ENCODE measurements at places on chromosomes 7 and 10.

DNA sequence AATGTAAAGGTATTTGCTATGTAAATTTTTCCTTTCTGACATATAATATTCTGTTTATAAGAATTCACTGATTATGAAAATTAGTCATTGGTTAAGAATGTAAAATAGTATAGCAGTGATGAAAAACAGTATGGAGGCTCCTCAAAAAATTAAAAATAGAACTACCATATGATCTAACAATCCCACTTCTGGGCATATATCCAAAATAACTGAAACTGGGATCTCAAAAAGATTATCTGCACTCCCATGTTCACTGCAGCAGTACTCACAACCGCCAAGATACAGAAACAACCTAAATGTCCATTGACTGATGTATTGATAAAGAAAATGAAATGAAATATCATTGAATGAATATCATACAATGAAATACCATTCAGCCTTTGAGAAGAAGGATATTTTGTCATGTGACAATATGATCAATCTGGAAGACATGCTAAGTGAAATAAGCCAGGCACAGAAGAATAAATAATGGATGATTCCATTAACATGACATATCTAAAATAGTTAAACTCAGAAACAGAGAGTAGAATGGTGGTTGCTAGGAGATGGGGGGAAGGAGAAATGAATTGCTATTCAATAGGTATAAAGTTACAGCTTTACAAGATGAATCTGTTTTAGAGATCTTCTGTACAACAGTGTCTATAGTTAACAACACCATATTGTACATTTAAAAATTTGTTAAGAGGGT, 14.0 kb downstream of the C10orf88 start:
- no peak for DNase-seq

GRCh38 chr7:137449016-137449415, 105.5 kb upstream of the PTN start:
- no peak for DNase-seq

GRCh38 chr10:7133278-7133677, 277.6 kb downstream of the SFMBT2 start:
- DNase-seq = no peak

- DNase-seq = no peak
Observed at GRCh38 chr7:143361552-143362130, 872 bp downstream of the FAM131B start.

DNA sequence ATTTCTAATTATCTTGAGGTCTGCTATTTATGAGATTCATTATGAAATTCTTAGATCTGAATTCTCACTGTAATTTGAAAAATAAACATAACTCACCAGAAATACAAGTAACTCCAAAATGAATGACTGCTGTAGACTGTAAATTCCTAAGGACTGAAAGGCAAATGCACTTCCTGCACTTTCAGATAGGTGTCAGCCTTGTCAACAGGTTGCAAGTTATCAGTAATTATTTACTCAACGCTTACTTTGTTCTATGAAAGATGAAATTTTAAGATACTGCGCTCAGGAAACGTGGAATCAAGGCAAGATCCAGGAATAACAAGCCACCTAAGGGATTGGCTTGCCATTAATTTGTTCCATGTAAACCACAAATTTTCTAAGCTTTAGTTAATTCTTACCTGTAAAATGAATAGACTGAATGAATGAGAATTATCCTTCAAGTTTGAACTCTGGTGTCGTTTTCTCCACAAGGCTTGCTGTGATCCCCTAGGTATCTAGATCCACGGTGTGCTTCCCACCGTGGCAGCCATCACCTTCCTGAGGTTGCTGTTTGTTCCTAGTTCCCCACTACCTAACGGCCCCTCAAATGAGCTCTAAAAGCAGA, 12.6 kb downstream of the DHX32 start:
- no peak for DNase-seq

DNA sequence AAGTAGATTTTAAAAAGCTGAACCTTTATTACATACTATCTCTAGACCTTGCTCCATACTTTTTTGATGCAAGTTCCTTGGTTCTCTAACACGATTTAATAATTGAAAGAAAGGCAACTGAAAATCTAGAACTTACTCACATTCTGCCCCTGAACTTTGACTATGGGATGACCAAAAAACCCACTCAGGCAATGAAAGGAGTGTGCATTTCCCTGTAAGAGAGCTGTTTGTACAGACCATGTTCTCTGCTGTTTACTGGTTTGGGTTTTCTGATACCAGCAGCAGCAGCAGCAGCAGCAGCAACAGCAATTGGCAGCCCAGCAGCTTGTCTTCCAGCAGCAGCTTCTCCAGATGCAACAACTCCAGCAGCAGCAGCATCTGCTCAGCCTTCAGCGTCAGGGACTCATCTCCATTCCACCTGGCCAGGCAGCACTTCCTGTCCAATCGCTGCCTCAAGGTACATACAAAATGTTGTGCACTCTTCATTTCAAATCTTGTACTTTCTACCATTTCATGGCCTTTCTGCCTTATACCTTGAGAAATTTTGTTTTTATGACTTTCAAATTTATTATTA, 216.7 kb downstream of the FOXP2 start:
- no peak for DNase-seq

DNA sequence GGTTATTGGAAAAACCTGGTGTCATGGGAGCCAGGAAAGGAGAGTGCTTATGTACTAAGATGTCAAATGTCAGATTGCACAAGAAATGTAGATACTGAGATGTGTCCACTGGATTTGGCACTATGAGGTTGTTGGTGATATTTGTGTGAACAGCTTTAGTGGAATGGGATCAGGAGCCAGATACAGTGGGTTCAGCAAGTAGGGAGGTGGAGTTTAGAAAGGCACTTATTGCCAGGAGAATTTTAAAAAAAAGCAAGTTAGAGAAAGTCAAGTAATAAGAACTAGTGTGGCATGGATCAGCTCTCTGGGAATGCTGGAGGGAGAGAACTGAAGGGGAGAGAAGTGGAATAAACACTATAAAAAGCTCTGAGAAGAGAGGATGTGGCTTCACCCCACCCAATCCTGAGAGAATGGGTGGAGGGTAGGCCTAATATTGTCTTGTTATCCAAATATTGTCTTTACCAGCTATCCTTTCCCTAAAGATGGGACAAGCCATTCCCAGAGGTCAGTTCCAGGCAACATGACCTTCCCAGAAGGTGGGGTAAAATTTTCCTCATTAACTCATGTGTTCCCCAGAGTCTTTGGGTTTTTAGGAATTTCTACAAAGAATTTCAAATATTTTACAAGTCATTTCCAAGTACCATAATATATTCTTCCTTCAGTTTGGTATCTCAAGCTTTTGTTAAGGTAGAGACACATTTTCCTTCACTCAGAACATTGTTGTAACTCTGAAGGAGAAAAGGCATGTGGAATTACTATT, 42.3 kb downstream of the ENTPD1 start:
- DNase-seq = no peak

- no peak for DNase-seq
Observed at GRCh38 chr7:140223515-140224221, 46.9 kb upstream of the KDM7A start.

DNA sequence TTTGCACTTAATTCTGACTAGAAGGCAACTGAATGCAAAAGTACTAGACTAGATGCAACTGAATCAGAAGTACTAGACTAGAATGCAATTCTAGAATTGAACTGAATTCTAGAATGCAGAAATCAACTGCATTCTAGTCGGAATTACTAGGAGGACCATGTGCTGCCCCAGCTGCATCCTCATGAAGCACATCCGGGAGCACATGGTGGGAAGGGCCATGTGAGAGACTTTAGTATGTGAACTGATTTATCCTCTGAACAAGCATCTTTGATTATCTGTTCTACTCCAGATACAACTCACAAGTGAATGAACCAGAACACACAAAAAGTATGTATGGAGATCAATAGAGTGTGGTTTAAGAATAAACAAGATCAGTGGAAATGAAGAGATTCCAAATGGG, 115.1 kb downstream of the GALNT11 start:
- DNase-seq = no peak

DNA sequence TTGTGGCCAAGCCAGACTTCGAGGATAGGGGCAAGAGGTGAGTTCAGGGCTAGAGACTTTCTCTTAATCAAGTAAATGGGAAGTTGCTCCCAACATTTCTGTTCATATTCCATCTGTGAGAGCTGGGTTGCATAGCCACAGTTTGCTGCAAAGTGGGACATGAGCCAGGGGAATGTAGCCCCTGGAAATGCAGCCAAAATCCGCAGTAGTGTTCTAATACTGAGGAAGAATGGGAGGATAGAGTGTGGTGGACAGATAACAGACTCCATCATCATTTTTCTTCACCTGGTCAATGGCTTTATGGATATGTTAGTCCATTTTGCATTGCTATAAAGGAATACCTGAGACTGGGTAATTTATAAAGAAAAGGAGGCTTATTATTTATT, 177.7 kb downstream of the SKIDA1 start:
- DNase-seq = no peak

DNA sequence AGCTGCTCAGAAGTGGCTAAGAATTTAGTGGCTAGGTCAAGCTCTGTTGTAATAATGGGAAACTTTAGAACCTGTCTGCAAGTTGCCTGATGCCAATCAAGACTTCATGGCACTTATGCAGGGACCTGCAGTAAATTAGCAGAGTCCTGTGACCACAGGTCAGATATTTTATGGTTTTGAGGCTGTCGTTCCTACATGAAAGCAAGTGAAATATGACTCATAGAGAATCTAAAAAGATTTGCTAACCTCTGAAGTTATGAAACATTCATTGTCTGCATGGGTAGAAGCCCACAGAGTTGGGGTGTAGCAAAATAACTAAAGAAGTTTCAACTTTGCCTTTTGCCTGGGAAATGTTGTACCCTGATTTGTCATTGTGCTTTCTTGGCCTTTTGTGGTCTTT, 32.3 kb downstream of the SLC39A12 start:
- no peak for DNase-seq

DNA sequence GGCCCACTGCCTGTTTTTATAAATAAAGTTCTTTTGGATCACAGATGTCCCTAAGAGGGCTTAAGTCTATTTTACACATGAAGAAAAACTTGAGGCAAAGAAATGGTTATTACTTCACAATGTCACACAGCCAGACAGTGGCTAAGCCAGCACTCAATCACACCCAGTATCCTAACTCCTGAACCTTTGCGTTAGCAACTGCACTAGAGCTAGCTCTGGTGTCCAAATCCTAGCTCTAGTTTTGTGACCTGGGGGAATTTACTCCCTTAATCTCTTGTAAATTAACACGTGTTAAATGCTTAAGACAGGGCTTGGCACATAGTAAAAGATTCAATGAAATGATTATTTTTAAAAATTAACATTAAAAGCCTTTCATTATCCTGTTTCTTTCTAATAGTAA, 49.0 kb upstream of the TPK1 start:
- DNase-seq = no peak

- DNase-seq = no peak
Observed at GRCh38 chr10:58424176-58424575, 39.0 kb downstream of the TFAM start.

DNA sequence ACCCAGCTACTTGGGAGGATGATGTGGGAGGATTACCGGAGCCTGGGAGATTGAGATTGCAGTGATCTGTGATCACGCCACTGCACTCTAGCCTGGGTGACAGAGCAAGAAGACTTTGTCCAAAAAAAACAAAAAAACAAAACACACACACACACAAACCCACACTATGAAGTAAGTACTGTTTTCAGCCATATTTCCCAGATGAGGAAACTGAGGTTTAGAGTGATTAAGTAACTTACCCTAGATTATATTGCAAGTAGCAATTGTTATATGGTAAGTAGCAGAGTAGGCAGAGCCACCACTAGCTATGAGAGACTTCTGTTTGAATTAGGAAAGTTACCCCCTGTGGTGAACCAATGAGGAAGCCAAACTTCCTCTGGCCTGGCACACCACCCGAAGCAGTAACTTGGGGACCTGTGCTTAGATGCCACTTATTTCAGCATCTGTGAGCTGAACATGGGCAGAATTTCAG, 61.9 kb downstream of the MCU start:
- DNase-seq = no peak

DNA sequence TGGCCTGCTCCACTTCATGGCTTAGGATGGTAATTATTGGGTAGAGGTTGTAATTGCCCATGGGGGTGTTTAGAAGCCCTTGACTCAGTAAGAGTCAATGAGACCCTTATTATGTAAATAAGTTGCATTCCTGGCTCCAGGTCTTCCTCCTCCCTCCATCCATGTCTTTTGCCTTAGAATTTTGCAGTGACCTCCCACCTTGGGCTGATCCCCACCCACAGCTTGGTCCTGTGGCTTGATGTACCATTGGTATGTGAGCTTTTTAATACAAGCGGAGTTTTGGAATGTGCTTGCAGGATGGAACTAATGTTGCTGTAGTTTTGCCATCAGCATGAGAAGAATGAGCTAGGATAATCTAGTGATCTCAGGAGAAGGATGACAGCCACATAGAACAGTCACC, 73.2 kb upstream of the DGKI start:
- no peak for DNase-seq

DNA sequence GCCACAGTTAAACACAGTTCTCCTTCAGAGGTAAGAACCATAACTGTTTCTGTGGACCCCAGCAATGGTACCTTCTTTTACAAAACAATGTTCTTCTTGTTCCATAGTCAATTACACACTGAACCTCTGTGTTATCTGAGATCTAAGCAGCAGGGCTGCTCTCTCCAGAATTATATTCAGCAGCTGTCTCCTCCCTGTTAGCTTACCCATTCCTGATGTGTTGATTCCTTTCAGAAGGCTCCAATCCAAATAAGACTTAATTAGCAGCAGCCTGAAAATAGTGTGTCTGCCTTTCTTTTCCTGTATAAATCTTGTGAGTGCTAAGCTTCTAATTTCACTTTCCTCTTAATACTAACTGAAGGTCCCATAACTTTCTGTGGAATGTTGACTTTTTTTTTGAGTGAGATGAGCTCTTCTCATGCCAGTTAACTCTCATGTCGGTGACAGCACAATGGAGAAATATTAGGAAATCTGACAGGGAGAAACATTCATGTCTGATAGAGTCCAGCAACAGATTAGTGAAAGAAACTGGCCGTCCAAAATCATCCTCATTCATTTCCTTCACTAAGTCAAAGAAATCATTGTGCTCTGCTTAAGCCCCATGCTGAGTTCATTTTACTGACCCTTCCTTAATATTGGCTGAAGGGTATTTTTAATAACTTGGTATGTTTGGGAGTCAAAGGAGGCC, 226.5 kb downstream of the PRKG1 start:
- no peak for DNase-seq

DNA sequence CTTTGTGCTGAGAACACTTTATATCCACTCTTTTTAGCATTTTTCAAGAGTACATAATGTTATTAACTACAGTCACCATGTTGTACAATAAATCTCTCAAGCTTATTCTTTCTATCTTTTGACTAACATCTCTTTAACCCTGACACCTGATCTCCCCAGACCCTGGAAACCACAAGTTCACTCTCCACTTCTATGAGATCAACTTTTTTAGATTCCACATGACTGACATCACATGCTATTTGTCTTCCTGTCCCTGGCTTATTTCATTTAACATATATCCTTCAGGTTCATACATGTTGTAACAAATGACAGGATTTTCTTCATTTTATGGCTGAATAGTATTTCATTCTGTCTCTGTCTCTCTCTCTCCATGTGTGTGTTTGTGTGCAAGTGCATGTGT, 15.5 kb downstream of the SLC13A1 start:
- no peak for DNase-seq

GRCh38 chr7:132113536-132114371, 462.5 kb downstream of the PLXNA4 start:
- DNase-seq = no peak

- no peak for DNase-seq
Observed at GRCh38 chr7:94632338-94633013, 23.5 kb downstream of the SGCE start.
